ENCODE measurements at places on chromosomes 2 and 18.
A peak's percentile ranks its signal among the peaks of the same experiment; 100 is the strongest.

DNA sequence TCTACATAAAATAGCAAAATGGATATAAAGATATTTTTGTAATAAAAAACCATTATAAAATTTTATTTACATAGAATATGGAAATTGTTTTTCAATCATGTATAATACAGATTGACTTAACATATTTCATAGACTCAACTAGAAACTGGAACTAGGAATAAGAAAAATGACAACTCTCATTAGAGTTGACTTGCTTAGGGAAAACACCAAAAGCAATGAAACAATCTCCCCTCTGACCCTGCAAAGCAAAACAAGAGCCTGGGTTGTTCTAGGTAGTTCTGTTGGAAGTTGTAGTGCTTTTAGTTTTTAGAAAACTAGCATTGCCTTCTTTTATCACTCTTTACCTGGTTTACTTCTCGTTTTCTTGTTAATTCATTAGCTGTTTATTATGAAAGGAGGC is 32.2 kb upstream of the MTIF2 start:
- DNase-seq, result no peak

DNA sequence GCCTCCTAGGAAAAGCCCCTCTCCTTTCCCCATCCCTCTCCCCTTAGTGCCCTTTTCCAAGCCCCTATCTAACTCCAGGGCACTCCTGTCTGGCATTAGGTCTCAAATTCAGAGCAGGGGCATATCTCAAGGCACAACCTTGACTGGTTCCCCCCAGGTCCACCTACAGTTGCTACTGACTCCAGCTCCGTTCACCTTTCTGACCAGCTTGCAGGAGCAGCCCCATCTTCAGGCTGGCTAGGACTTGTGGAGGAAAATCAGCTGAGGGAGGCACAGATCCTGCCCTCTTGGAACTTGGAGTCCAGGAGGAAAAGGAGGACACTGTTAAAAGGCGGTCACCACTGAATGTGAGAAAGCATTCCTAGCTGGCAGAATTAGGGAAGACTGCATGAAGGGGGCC is 152.4 kb downstream of the ZFP36L2 start:
- no peak for DNase-seq

DNA sequence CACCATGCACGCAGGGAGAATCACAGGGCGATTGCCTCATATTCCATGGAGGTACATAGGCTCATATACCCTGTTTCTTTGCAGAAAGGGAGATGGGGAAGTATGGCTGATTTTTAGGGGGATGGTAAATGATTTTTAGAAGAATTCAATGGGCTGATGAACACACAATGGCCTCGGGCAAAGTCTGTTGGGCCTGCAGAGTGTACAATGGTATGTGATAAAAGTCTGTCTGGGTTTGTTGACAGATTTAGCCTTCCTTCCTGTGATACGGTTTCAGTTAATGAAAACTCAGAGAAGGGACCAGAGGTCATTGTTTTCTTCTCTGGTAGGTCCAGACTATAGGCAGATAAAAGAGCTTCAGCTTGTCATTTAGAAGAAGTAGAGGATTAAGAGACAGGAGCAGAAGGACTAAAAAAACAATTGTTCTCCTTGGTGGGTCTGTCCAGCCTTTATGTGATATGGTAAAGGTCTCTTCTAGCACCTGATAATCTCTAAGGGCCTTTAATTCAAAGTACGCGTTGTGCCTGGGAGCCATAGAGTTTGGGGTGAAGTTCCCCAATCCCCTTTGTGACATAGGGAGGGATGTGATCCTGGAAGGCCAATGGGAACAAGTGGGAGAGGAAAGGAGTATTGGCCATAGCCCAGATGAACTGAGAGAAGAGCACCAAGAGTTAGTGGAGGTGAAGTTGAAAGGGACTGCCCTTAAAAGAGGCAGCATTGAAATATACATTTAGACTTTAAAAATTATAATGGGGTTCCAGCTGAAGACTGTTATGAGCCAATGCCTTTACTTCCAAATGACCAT is 107.5 kb upstream of the SERPINE2 start:
- DNase-seq, result no peak

DNA sequence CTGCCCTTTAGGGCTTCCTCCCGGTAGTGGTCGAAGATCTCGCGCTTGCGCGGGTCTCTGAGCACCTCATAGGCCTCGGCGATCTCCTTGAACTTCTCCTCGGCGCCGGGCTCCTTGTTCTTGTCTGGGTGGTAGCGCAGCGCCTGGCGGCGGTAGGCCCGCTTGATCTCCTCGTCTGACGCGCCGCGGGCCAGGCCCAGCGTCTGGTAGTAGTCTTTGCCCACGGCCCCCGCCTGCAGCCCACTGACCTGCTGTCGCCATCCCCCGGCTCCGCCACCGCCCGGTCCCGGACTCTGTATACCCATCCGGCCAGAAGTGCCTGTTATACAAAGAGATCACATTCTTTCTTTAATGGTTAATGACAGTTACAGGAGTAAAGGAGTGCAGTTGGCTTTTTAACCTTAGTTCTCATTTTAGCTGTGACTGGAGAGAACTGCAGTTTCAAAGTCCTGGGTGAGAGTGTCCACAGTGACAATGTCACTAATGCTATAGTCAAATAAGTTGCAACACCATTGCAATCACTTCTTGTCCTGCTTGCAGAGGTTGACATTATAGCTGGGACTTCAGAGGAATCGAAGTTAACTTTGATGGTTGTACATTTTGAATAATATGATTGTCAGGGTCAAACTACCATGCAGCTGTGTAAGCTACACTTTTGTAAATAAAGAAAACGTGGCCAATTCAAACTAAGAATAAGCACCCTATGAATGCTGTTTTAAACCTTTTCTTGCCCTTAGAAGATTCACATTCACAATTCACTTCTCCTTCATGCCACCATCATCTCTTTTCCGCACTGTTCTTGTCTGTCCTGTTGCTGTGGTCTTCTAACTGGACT is 35.3 kb upstream of the CAVIN2 start:
- DNase-seq, result no peak

GRCh38 chr2:173075781-173076580 is at the start of gene MAP3K20:
Gene MAP3K20 (plus strand): TSS chr2:173075846. CDS start chr2:173091032, 15,186 bp downstream.
- DNase-seq, result peak; percentile 11

- DNase-seq, result no peak
These were observed 8.4 kb upstream of the KCNG2 start for GRCh38 chr18:79789091-79789891.

DNA sequence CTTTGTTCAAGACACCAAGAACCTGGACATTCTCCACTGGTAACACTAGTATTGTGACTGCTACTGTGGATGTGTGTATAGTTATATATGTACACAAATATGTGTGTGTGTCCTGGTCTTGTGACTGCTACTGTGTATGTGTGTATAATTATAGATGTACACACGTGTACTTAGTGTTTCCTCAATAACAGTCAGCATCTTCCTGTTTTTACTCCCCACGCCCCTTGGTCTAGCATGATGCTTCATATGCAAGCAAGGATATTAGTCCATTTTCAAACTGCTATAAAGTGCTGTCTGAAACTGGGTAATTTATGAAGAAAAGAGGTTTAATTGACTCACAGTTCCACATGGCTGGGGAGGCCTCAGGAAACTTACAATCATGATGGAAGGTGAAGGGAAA is 802.7 kb downstream of the RNF144A start:
- no peak for DNase-seq

DNA sequence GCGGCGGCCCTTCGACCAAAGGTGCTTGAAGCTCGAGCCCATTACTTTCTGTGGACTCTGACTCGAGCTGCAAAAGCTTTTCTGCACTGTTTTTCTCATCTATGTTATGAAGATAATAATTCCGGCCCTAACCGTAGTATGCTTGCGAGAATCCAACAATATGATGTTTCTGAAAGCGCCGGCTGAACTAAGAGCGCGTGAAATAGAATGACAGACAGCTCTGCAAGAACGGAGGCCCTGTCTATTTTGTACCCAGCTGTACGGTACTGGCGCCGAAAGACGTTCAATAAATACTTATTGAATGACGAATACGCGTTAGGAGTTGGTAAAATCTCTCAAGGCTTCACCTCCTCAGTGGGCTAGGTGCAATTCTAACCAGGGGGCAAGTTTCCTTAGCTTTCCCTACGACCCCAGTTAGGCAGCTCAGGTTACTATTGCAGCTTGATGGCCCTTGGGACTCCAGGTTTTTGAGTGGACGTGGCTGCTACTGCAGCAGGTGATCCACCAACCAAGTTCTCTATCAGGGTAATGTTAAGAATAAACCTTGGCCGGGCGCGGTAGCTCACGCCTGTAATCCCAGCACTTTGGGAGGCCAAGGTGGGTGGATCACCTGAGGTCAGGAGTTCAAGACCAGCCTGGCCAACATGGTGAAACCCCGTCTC is 570 bp downstream of the SCRN3 start:
- DNase-seq, result no peak

DNA sequence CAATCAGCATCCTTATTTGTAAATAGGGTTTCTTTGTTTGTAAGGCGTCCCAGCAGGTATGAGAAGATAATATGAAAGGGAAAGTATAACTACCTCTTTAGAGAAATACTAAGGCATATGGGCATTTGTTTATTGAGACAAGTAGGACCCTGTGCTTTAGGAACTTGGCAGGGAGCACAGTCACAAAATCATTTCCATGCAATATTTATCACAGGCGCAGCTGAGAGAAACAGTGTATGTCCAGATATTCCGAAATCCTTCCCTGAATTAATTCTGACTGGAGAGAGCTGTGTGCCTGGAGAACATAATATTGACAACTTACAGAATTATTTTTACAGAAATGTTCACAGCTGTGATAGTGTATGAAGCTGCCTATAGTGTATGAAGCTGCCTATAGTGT is 416.7 kb downstream of the THSD7B start:
- DNase-seq, result no peak

All from activated CD4-positive, alpha-beta T cell treated with anti-CD3 and anti-CD28 coated beads, Interleukin-2, amount 50 U/mL, for 24 hours (primary cell).